ENCODE measurements at places on chromosomes 5 and 9. TPM values are rescaled to one million over a fixed set of nuclear protein-coding genes. Genes with fewer than 3 reads are reported as not detected.

The PCDHB6 gene
- polyA plus RNA-seq = 0.21 TPM

The FAM221B gene
- polyA plus RNA-seq = not detected

DNA sequence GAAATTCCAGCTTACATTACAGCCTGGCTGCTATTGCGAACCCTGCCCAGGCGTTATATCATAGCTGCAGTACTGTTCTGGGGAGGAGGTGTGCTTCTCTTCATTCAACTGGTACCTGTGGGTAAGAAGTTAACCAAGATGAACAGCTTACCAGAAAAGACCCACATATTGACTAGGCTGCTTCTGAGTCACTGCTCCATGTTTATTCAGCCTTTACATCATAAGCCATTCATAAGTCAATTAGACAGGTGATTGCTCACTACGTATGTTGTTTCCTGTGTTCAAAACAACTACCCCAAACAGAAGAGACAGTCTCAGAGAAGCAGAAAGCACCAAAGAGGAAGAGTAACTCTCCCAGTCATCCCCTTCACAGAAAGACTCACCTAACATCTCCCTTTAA, 34.7 kb upstream of the SLC22A5 start:
- DNase-seq = no peak

DNA sequence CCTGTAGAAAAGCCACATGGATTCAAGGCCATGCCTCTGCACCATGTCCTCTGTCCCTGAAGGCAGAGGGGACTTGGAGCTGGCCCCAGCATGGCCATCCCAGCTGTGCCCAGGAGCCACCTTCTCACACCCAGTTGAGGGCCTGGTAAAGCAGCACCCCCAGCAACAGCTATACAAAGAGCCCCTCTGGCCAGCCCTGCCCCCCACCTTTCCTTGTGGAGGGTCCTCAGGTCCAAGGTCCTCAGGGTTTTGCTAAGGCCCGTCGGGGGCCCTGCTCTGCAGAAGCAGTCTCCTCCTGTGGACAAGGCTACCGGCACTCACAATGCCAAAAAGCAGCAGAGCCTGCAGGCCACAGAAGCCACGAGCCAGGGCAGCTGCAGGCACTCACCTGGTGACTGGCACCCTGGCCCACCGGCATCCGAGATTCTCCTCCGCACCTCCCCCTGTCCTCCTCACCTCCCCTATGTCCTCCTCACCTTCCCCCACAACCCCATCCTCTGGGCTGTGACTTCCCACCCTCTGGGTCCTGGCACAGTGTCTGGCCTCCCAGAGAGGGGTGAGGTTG, 39.9 kb upstream of the LPCAT1 start:
- DNase-seq = no peak

DNA sequence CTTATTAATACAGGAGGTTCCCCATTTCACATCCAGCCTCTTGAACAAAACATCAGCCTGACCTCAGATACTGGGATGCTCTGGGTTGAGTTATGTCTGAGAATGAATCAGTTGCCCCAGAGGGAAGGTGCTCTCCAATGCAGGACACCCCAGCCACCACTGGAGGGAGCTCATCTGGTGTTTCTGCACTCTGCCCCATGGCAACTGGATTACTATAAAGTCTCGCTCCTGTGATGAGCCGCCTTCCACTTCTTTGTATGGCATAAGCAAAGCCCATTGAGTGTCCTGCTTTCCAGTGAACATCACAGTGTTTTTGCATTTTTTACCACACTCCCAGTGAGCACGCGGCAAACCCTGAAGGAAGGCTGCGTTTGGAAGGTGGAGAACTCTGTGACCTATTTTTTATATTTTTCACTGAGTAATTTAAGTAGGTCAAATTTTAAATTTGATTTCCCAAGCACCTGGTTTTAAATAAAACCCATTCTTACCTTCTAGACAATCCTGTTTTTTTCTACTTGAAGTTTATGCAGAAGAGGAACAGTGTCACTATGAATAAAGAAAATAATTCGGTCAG, 176.9 kb upstream of the WWC1 start:
- no peak for DNase-seq

DNA sequence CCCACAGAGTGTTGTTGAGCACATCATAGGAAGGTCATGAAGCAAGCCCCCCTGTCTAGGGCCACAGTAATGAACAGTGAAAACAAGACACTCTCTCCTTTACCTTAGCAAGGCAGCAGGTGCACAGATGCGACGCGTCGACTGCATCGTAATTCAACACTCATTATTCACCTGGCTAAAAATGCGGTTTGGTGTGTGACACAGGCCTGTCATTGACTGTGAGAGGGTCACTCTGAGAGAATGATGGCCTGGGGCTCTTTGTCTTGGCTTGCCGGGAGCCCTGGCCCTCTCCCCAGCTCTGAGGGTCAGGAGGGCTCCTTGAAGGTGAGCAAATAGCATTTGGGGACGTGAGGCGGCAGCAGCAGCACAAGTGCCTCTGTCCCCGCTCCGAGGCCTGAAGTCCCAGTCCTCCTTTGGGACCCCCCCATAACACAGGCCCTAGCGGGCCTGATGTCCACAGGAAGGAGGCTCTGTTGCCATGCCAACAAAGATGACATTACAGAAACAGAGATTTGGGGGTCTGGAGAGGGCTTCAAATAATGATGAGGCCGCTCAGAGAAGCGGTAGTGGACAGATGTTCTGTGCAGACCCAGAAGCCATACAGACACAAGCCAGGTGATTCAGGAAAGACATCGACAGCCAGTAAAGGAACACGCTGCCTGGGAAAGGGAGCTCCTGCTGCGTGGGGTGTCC, 46.7 kb downstream of the SHB start:
- no peak for DNase-seq

All from AG04450 (cell line).